ENCODE measurements at places on chromosomes 16 and 17.

GRCh38 chr17:7833011-7833794, 814 bp upstream of the KDM6B start:
- DNase-seq = no peak

DNA sequence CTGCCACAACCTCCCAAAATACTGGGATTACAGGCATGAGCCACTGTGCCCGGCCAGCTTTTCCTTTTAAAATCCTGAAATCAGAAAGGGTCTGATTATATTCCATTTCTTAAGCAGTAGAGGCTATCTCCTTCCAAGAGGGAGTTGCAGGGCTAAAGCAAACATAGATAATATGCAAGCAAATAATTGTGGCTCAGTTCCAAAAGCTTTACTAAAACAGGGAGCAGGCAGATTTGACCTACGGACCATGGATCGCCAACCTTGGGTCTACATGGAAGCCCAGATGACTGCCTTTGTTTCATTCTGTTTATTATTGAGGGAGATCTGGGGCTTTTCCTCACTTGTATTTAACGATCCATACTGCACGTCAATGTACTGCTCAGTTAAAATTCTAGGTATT, 38.5 kb downstream of the CLEC3A start:
- DNase-seq = no peak

- DNase-seq = no peak
Measured at GRCh38 chr16:14026572-14027285, 44.4 kb upstream of the MRTFB start.

GRCh38 chr16:60203525-60204124, 1469.5 kb upstream of the GOT2 start:
- no peak for DNase-seq

DNA sequence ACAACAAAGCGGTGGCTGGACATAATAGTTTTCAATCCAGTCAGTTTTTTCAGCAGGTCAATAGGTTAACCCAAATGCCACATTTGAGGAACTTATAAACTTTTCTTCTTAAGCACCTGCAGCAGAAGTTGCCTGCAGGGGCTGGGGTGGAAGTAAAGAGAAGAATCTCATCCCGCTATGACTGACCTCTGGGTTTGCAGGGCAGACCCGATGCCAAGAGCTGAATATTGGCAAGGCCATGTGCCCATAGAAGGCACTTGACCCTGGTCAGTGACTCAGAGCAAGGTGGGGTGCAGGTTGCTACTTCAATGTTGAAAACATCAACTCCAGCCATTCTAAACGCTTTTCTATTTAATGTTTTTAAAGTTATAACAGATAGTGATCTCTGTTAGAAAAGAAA, 17.9 kb upstream of the SMPD3 start:
- no peak for DNase-seq

- DNase-seq = no peak
Measured at GRCh38 chr16:2819179-2819938, 2.3 kb downstream of the PRSS21 start.

GRCh38 chr17:34816848-34817247, 144.4 kb downstream of the CCT6B start:
- DNase-seq = no peak

- DNase-seq = no peak
Measured at GRCh38 chr17:72361892-72362291, 241.1 kb downstream of the SOX9 start.

DNA sequence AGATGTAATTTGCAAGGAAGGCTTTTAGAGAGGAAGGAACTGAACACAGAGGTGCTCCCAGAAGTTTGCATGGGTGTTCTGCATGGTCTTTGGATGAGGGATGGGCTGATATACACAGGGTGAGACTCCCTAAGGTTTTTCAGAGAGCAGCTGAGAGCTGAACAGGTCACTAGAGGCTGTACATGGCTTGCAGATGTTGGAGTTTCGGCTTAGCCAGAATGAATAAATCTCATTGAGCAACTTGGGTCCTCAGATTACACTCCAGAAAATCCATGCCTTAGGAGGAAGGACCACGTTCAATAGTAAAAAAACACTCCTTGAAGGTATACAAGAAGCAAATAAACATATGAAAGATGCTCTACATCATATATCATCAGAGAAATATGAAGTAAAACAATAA, 7.5 kb upstream of the ITGB3 start:
- DNase-seq = no peak

DNA sequence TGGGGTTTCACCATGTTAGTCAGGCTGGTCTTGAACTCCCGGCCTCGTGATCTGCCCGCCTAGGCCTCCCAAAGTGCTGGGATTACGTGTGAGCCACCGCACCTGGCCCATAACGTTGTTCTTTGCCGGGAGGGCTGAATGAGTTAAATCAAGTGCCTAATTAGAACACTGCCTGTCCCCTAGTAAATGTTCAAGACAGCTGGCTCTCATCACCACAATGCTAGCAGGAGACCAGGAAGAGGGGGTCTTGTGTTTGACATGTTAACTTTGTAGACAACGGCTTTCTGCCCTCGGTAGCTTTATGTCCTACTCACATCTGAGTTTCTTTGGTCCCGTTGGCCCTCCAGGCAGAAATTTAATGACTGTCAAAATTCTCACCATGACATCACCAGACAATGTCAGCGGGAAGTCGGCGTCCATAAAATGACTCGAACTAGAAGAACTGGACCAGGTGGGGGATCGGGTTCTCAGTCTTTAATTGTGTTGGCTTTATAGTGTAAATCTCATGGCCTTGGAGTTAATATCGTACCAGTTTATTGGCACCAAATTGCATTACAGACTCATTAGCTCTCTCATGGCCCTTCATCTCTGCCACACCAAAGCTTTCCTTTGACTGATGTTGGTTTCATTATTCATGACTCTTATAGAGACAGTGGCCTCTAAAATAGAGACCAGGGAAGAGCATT, 11.4 kb upstream of the ITPRIPL2 start:
- no peak for DNase-seq
